Left renal cortex interstitium (tissue), 4 donors: ENCODE measurements at places on chromosomes 11 and 22. TPM values are rescaled to one million over a fixed set of nuclear protein-coding genes. Genes with fewer than 3 reads are reported as not detected.

- no peak for DNase-seq
Observed at GRCh38 chr11:7965386-7965785, at the start of gene NLRP10. NLRP10 (minus strand) TSS chr11:7965447; CDS start chr11:7963495, 1,952 bp downstream.

- no peak for DNase-seq
Observed at GRCh38 chr22:20578192-20578591, 70.8 kb downstream of the MED15 start.

DNA sequence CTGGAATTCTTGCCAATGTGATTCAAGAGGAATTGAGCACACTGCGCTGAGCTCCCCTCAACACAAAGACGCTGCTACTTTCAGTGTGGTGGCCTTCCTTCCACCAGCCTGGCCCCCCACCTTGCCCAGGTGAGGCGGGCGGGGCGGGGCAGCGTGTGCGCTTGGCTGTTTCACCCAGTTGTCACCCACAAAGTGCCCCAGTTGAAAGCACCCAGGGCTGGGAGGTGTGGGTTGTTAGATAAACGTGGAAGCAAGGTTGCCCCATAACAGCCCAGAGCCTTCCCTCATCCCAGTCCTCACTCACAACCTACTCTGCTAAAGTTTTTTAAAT is 43.1 kb downstream of the CACNG2 start:
- DNase-seq, result no peak

GRCh38 chr11:130403271-130403804 is 25.1 kb downstream of the ADAMTS8 start:
- no peak for DNase-seq

DNA sequence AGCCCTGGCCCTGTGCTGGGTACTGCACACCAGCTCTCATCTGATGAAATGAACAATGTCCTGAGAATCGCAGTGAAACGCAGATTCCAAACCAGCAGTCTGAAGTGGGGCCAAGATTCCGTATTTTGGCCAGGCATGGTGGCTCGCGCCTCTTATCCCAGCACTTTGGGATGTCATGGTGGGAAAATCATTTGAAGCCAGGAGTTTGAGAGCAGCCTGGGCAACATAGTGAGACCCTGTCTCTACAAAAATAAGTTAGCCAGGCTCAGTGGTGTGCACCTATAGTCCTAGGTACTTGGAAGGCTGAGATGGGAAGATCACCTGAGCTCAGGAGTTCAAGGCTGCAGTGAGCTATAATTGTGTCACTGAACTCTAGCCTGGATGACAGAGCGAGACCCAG is 13.0 kb downstream of the LIF start:
- DNase-seq, result no peak

DNA sequence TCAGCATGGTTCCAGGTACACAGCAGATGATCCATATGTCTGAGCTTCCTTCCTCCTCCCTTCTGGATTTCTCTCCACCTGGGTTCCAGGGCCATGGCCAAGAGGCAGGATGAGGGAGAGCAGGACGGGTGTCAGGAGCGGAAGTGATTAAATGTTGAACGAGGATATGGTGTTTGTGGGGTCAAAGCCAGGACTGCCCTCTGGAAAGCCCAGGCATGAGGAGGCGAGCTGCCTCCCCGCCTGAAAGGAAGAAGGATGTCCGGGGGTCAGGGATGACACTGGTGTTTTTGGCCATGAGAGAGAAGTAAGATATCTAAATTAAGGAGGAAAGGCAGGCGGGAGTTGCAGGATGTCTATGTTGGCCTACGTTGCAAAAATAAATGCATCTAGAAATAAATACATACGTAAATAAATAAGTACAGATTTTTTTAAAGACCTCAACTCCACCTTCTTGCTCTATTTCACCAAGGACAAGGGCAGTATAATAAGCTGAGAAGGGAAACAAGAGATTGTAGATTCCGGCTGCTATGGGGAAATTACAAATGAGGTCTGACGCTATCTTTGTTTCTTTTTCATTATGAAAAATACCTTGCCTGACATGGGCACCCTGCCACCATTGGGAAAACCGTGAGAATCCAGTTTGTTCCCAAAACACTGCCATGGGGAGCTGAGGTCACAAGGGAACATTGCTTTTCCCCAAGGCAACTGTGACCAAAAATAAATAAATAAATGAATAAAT is 27.6 kb upstream of the LIPT2 start:
- DNase-seq, result no peak

DNA sequence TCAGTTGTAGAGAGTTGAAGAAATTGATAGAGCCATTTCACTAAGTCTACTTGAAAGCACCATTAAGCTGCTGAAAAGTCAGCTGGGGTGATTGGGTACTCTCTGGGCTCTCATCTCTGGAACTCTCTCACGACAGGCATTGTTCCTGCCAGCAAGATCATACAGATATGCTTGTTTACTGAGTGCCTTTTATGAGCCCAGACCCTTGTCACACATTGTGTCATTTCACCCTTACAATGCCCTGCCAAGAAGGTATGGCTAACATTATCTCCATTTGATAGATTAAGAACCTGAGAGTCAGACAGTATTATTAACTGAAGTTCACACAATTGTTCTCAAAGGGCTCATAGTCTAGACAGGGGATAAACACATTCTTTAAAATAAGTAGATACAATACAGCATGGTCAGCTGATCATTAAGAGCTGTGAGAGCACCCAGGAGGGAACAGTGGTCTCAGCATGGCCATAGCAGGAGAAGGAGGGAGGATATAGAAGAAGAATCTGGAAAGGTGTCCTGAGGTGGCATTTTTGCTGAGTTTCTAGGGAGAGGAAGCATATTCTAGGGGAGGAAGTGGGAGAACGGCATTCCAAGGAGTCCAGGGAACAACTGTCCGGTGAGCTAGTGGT is 580.5 kb downstream of the INSC start:
- DNase-seq, result no peak

DNA sequence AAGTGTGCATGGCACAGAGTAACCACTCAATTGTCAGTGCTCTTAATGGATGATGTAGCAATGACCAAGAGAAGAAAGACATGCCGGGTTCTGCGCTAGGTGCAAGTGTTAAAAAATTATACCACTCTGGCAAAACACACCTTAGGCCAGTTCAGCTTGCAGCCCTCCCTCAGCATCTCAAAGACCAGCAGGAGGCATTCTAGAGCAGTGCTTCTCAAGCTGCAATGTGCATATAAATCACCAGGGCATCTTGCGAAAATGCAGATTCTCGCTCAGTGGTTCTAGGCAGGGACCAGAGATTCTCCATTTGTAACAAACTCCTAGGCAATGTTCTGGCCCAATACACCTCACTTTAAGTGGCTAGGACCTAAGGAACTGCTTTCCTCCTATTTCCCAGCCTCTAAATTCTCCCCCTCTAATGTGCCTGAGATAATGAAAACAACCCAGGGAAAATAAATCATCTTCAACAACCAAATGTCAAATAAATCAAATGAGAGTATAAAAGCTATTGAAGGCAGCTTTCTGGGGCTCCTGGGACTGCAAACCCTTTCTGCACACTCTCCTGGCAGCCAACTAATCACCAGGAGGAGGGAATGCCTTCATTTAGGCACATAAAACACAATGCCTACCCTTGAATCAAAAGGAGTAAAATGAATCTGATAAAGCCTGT is 337.2 kb upstream of the API5 start:
- DNase-seq, result no peak

DNA sequence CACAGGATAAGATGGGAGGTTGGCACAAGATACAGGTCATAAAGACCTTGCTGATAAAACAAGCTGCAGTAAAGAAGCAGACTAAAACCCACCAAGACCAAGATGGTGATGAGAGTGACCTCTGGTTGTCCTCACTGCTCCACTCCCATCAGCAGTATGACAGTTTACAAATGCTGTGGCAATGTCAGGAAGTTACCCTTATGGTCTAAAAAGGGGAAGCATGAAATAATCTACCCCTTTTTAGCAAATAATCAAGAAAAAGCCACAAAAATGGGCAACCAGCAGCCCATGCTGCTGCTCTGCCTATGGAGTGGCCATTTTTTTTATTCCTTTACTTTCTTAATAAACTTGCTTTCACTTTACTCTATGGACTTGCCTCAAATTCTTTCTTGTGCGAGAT is 8.7 kb upstream of the PIWIL4 start:
- DNase-seq, result no peak

DNA sequence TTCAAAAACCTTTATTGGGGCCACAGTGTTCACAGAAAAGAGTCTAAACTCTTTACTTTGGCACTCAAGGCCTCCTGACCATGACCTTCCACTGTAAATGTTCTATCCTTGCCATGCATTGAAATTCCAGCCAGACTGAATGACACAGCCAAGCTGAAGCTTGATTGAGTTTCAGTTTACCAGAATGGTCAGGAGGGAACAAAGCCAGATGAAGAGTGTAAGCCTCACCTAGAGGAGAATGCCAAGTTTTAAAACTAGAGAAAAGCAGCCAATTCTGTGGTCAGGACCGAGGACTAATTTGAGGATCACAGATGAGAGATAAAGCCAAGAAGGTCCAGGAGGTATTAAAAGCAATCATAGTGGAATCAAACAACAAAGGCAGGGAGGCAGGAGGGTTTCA is 215.3 kb downstream of the KCNA4 start:
- no peak for DNase-seq

- DNase-seq, result no peak
Observed at GRCh38 chr11:64044730-64045393, 9.1 kb downstream of the FLRT1 start.

CHKA gene
- polyA plus RNA-seq, result 44.7 TPM

INPP5J gene
- 4.2 TPM for polyA plus RNA-seq

RNF169 gene
- polyA plus RNA-seq, result 14.3 TPM

LARGE2 gene
- polyA plus RNA-seq, result 22.1 TPM
